Foreskin fibroblast (primary cell): ENCODE measurements at places on chromosomes 2 and 18.

GRCh38 chr18:38310936-38311335 is 745.3 kb upstream of the CELF4 start:
- no peak for DNase-seq

- DNase-seq: no peak
Observed at GRCh38 chr18:23668731-23669130, 6.0 kb upstream of the ANKRD29 start.

DNA sequence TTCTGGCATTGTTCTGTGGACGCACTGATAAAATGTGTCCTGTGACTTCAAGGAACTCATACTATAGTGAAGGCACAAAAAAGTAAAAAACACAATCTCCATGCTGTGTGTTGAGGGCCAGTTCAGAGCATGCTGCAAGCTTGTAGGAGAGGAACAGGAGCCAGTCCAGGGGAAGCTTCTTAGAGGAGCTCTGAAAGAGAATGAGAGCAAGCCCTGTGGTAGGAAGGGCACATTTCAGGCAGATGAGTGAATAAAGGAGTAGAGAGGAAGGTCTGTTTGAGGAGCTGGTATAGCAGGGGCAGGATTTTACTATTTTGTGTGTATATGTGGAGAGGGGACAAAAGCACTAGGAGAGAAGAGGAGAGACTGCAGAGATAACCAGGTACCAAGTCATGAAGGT is 478.3 kb downstream of the ZEB2 start:
- DNase-seq: no peak

- DNase-seq: no peak
Observed at GRCh38 chr18:49879271-49879580, 65.9 kb upstream of the ACAA2 start.

DNA sequence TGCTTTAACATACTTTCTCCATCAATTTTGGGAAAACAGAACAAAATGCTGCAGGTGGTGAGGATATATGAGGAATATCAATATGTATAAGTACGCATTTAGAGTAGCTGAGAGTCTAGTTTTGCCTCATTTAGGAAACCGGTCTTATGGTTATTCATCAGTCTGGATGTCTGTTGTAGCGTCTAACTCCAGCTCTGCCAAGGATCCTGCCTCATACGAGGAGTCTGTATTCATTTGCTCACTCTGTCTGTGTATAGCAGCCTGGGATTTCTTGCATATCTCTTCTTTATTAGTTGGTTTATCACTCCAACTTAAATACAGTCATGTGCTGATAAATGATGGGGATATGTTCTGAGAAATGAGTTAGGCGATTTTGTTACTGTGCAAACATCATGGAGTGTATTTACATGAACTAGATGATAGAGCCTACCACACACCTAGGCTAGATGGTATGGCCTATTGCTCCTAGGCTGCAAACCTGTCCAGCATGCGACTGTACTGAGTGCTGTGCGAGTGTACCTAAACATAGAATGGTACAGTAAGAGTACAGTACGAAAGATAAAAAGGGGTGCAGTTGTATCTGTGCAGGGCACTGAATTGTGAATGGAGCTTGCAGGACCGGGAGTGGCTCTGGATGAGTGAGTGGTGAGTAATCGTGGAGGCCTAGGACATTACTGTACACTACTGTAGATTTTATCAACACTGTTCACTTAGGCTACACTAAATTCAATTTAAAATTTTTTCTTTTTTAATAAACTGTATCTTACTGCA is 148.1 kb downstream of the ZNF407 start:
- peak; percentile 85 for DNase-seq

DNA sequence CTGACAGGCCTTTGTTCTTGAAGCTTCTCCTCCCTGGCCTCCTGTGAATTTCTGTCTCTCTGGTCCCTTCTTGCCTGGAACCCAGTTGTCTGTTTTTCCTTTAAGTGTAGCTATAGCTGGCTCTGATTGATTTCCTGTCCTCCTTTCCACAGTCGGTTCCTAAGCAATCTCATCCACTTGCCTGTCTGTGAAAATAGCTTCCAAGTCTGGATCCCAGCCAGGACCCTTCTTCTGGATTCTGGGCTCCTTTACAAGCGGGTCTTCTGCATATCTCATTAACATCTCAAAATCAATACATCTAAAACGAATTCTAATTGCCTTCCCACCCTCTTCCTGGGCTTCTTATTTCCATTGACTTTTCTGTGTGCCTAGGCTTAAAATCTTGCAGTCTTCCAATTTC is 124.9 kb downstream of the DAW1 start:
- DNase-seq: no peak

GRCh38 chr18:33837191-33837590 is 259.2 kb downstream of the ASXL3 start:
- DNase-seq: no peak

DNA sequence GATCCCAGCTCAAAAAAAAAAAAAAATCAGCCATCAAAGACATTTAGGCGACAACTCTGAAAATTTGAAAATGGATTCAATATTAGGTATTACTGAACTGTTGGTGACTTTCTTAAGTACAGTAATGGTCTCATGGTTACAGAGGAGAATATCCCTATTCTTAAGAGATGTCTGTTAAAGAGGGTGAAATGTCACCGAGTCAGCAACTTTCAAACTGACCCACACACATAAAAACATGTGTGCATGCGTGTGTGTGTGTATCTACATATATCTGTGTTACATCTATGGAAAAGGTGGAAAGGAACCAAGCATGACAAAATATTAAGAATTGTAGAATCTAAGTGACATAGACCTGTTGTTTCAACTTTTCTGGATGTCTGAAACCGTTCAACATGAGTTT is 41.6 kb upstream of the GLI2 start:
- no peak for DNase-seq

- no peak for DNase-seq
Observed at GRCh38 chr2:168145011-168145410, 102.4 kb downstream of the STK39 start.

DNA sequence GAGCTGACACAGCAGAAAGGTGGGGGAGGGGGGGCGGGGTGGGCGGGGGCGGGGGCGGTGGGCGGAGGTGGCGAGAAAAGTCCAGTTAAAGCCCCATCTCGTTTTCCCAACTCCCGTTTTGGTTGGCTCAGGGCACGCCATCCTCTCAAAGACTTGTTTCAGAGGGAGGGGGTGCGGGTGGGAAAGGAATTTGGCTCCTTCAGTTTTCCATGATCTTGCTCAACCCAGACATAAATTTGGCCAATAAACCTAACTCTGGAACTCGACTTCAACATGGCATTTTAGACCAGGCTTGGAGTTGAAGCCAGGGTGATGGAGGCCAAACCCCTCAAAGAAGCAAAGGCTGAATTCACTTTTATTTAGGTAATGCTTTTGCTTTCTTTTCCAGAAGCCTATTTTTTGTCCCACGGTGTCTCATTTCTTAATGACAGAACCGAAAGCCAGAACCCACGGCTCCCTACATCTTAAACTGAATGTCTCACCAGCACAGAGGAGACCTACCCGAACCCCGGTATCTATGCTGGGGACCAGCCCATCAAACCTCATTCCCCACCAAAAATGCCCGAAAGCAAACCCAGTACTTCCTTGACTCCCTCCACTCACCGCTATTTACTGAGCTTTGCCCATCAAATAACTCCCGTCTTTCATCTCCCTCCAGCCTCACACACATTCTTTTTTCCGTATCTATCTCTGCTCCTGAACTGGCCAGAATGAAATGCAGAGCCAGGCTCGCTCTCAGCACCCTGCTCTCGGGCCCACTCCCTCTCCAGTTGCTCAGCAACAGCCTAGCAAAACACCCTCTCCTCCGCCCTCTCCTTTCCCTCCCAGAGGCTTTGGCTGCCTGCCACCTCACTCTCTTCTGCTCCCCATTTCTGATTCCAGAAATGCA is 4.3 kb downstream of the IGFBP5 start:
- peak; percentile 69 for DNase-seq

DNA sequence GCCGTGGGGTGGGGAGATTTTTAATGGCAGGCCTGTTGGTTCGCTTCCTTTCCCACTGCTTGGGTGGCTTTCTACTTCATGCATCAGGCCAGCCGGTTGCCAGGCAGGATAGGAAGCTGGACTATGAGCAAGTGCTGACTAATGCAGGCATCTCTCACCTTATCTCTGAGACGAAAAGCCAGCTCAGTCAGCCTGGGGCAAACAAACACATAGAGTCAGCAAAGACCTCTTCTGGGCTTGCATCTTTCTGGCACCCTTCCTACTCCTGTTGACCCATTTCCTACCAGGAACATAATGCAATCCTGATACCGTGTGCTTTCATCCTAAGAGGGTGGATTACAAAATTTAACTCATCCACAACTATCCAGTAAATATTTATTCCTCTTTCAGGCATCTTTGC is 416.6 kb upstream of the MEX3C start:
- DNase-seq: no peak

DNA sequence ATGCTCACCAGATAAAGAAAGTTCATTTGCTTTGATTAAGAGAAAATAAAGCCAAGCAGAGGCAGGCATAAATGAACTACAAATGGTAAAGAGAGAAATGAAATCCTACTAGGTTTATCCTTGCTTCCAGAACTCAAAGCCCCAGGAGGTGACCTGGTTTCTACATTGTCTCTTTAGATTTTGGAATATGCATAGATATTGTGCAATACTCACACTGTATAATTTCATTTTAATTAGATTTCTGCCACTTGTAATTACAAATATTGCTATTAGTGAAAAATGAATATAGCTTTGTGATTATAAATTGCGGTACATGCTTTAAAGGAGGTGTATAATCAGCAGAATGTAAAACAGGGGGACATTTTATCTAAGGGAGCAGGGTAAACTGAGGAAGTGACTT is 76.9 kb upstream of the NRXN1 start:
- no peak for DNase-seq

DNA sequence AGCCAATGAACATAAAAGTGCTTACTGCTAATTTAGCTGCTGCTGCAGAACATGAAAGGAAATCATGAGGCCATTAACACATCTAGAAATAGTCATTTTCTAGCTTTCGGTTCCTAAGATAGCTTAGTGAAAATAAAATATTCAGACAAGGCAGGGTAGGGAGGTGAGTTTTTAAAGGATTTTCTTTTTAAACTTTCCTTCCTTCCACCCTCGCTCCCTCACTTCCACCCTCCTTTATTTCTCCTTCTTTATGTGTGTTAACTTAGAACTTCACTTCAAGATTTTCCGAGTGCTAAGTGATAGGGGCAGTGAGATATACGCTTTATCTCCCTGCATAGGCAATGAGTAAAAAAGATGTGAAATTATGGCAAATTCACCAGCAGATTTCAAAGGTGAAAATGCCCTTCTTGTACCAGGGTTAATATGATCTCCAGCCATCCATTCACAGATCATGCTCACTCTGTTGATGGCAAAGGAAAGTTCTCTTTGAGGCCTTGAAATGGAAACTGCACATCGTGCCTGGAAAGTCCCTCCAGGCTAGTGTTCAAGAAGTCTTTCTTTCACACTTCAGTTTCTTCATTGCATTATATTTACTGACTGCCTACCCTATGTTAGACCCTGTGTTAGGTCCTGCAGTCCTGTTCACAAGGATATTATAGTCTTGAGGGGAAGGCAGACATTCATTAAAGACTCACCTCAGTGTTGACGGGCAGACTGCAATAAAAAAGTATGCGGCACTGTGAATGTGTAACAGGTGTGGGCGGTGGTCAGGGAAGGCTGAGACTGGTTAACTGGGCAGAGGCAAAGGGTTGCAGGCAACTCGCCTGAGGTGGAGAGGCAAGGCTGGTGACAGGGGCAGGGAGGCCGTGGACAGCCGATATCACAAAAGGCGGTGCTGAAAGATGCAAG is 200.8 kb downstream of the PLCL1 start:
- no peak for DNase-seq

DNA sequence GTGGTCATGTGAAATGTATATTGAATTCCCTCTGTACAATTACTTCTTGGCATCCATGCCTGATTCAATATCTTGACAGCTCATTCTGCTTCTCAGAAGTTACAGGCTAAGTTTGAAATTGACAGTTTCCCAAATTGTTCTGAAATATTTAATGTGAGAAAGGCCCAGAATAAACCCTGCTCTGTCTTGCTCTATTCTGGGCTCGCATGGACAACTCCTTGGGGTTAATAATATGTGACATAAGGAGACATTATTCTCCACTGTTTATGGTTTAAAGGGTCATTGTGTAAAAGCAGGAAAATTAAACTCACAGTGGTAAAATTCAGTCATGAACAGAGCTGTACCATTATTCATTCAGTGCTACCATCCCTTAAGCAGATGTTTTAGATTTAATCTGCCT is 160.7 kb upstream of the CNTNAP5 start:
- no peak for DNase-seq
